ENCODE measurements at places on chromosomes 11 and 22. TPM values are rescaled to one million over a fixed set of nuclear protein-coding genes. Genes with fewer than 3 reads are reported as not detected.

KRTAP5-7 gene
- not detected for total RNA-seq

IL18BP gene
- total RNA-seq, result 3.5 TPM

PATE4 gene
- total RNA-seq, result not detected

STIM1 gene
- 64.8 TPM for total RNA-seq

STK33 gene
- total RNA-seq, result 0.68 TPM

PRR5L gene
- 10.6 TPM for total RNA-seq

CLCF1 gene
- 1.1 TPM for total RNA-seq

BIRC3 gene
- 7.5 TPM for total RNA-seq

OR10D3 gene
- total RNA-seq, result not detected

SPINDOC gene
- total RNA-seq, result 4.6 TPM

POU2AF2 gene
- not detected for total RNA-seq

UBE2L3 gene
- total RNA-seq, result 31.6 TPM

MYEOV gene
- total RNA-seq, result 54.8 TPM

SYNGR1 gene
- 2.6 TPM for total RNA-seq

DUSP18 gene
- total RNA-seq, result 3.8 TPM
